RPMI8226 (cell line): ENCODE measurements at places on chromosomes 16 and 17.

- no peak for DNase-seq
These were observed 280.8 kb downstream of the SEC14L1 start for GRCh38 chr17:77421630-77421972.

DNA sequence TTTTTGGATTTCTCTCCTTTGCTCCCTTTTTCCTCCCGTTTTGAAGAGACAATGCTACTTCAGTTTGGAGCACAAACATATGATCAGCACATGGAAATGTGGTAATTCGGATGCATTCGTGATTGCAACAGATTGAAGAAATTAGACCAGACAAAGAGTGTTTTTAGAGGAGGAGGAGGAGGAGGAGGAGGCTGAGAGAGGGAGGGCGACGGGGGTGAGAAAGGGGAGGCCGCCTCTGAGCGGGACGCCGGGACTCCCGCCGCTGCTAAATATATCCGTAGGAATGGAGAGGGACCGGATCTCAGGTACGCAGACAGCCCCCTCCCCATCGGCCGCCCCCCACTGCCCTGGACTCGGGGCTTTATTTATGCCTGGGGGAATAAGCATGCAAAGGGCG is 179.3 kb downstream of the SEC14L1 start:
- peak; percentile 40 for DNase-seq

DNA sequence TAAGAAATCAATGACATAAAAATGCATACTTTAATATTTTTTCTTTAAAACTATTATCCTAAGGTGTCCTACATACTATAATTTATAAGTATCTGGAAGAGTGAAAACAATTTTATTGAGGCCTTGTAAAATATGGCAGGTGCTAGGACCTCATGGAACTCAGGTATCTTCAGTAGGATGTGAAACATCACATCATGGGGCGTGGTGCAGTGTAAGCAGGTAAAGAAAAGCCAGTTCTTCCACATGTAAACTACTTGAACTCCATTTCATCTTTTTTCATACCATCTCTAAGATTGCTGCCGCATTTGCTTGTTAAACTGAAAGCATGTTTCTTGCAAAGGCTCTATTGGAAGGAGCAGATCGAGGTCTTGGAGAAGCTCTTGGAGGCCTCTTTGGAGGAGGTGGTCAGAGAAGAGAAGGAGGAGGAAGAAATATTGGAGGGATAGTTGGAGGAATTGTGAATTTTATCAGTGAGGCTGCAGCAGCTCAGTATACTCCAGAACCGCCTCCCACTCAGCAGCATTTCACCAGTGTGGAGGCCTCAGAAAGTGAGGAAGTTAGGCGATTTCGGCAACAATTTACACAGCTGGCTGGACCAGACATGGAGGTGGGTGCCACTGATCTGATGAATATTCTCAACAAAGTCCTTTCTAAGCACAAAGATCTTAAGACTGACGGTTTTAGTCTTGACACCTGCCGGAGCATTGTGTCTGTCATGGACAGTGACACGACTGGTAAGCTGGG is at the start of gene CAPNS2:
TSS of gene CAPNS2 (plus strand) at position 253 of the 744 bp plus-strand sequence. CDS start at position 326, 73 bp downstream.
- no peak for DNase-seq

DNA sequence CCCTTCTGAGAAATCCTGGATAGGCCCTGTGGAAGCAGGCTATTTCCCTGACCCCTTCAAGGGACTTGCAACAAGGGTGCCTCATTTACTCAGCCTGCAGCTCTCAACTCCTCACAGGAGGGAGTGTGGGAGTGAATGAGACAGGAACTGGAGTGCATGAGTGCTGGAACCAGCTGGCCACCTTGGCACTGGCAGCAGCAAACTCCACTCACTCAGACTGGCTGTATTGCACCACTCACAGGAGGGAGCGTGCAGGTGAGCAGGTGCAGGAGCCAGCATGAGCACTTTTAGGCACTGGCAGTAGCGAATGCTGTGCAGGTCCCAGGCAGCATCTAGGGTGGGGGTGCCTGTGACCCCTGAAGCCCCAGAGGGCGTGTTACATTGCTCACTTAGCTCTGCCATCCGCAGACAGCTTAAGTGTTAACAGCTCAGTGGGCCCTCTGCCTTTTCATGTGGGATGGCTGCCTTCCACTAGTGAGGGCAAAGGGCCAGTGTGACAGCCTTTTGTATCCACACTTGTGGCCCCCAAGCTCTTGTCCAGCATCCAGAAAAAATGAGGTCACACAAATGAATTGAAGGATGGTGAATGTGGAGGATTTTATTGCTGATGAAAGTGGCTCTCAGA is 11.0 kb upstream of the ZNHIT3 start:
- DNase-seq: peak; percentile 16

DNA sequence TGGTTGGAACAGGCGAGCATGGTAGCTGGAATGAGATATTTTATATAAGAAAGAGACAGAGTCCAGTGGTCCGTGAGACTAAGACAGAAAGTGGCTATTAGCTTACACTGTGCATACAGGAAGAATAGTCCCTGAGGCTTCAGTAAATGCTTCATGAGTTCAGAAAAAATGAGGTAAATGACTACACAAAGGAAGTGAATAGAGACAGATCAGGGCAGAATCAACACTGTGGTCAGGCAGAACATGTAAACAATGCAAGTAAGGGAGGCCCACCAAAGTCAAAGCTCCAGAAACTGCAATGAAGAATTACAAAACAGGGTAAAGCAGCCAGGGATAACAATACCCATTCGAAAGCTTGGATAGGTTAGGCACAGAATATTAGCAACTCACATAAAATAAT is 4.8 kb downstream of the ABCA10 start:
- DNase-seq: no peak

- DNase-seq: peak; percentile 45
These were observed 924 bp downstream of the SMARCD2 start for GRCh38 chr17:63841350-63842172.

DNA sequence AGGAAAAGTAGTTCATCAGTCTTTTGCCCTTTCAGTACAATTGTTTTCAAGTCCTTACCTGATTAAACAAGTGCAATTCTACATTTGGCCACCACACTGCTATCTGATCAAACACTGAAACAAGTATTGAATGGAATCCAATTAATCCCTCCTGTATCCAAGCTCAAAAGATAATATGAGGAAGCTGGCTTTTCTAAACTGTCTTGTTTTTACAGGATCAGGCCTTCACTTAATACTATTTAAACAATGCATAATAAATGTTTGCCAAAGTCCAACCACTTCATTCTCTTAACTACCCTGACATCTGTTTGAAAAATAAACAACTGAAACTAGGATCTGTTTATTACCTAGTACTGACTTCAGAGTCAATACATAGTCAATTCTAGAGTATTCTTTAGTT is 131.6 kb downstream of the MRTFB start:
- DNase-seq: no peak

DNA sequence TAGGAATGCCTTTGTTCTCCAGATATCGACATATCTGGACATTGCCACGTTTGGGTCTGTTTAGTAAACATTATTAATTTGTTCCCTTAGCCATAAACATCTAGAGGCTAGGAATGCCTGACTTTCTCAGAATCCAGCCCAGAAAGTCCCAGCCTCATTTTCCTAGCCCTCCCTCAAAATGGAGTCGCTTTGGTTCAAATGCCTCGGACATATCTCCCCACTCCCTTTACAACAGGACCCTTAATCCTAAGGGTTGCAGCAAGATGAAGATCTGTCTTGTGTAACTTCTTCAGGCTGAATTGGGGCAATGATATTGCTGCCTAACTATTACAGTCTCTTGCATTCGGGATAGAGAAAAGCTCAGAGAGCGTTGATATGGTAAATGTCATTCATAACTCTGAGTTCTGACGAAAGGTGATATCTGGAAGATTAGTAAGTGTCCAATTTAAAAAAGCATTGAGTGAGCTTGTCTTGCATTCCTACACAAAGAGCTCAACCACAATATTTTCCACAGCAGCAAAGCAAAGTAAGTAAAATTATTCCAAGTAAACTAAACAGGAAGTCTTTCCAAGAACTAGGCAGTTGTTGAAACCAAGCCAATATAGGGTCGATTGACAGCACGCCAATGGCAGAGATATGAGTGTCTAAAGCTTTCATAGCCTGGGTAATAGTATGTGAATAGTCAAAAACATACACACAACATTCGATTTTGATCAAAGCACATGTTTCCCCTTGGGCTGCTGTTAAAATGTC is 46.0 kb upstream of the ARL4D start:
- no peak for DNase-seq

- no peak for DNase-seq
These were observed 15.0 kb upstream of the FOXF1 start for GRCh38 chr16:86495357-86495701.

GRCh38 chr17:76241204-76241538 is 878 bp upstream of the RNF157 start:
- no peak for DNase-seq

GRCh38 chr16:49972961-49973360 is 52.1 kb upstream of the CNEP1R1 start:
- no peak for DNase-seq

- DNase-seq: no peak
These were observed 33.5 kb downstream of the GRB2 start for GRCh38 chr17:75371981-75372380.

- no peak for DNase-seq
These were observed 767 bp downstream of the ATP2C2 start for GRCh38 chr16:84369105-84369504.

DNA sequence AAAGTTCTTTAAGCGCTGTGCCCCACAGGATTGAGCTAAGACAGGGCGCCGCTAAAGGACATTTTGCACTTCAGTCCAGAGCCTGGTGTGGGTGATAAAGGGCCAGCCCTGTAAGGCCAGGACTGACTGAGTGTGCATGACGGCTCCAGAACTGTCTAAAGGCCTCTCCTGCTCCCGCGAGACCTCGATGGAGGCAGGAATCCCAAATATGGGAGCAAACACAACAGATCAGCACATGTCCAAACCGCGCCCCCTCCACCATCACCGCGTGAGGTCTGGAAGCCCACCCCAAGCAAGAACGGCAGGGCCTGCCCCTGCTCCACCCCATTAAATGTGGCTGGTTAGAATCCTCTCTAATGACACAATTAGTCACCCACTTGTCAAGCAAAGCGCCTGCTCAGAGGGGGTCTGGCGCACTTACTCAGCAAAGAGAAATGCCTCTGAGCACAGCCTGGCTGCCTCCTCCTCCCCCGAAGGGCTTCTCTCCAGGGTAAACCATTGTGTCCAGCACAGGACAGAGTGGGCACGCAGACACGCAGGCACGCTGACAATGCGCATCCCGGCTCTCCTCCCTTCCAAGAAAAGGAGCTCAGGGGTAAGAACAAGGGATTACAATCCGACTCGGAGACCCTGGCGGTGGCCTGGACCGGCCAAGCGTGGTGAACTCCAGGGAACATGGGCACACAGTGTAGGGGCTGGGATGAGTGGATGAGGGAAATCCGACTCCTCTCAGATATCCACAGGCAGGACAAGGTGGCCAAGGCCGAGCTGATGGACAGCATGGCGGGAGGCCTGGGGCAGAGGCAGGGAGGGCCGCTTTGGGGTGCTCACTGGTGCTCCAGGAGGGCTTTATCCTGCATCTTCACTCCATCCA is 1.5 kb downstream of the MXRA7 start:
- DNase-seq: no peak

DNA sequence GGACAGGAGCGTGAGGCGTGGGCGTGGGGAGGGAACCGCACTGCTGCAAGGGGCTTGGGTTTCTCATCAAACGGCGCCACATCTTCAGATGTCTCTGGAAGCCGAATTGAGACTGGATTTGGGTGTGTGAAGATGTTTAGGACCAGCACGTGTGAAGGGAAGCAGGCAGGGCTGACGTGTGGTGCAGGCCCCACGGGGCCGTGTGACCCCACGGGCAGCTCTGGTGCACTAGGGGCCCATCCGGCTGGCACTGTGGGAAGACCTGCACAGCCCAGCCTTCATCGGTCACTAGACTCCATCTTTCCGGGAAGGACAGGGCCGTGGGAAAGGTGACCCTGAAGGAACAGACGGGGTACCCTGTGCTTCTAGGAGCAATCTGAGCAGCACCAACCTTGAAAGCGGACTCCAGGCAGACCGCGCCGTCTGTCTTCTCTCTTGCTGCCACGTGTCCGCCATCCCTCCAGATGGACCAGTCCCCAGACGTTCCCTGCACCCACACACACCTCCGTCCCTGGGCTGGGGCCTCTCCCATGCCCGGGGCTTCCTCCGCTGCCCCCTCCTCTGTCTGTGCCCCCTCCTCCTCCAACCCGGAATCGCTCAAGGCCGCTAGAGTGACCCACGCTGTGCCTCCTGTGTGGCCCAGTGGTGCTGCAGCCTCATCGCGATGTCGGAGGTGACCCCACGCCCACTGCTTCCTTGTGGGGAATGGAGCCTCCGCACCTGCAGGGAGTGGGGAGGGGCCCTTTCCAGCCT is 23.4 kb upstream of the CBFA2T3 start:
- no peak for DNase-seq

GRCh38 chr17:81434072-81434471 is 38.8 kb downstream of the BAHCC1 start:
- DNase-seq: no peak

- no peak for DNase-seq
These were observed 4.5 kb downstream of the MIF4GD start for GRCh38 chr17:75266316-75267152.

DNA sequence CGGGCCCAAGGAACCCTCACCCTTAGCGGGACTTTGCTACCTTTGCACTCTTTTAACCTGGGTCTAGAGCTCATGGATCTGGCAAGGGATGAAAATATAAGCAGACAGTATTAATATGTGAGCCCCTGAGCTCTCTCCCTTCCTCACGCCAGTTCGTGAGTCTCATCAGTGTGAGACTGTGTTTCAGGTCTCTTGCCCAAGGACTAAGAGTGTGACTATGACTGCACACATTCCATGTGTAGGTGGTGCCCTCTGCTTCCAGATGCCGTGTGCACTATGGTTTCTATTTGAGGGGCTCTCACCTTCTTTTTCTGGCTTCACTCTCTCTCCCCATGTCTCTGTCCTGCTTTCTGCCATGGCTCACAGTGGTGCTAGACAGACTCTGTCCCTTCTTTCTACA is 40.5 kb downstream of the DHRS7B start:
- DNase-seq: no peak

DNA sequence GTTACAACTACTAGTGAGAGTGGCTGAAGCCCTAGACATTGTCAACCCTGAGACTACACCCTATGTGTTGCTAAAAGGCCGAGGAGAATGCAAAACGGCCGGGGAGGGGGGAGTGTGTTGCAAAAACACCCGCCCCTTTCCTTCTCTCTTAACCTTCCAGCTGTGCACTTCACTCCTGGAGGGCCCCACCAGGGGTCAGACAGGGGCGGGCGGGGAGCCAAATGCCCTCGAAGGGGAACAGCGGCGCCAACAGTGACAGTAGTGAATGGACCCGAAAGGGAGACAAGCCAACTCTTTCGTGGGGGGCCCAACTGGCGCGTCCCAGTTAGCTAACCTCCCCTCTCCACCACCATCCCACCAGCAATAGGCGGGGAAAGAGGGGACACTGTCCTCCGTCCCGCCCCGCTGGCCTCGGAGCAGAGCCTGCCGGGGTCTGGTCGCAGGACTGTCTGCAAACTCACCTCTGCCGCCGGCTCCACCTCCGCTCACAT is 352 bp downstream of the MARF1 start:
- DNase-seq: peak; percentile 95
